ENCODE measurements at places on chromosomes 4 and X.

- no peak for DNase-seq
Measured at GRCh38 chr4:110596431-110596830, 26.4 kb downstream of the PITX2 start.

DNA sequence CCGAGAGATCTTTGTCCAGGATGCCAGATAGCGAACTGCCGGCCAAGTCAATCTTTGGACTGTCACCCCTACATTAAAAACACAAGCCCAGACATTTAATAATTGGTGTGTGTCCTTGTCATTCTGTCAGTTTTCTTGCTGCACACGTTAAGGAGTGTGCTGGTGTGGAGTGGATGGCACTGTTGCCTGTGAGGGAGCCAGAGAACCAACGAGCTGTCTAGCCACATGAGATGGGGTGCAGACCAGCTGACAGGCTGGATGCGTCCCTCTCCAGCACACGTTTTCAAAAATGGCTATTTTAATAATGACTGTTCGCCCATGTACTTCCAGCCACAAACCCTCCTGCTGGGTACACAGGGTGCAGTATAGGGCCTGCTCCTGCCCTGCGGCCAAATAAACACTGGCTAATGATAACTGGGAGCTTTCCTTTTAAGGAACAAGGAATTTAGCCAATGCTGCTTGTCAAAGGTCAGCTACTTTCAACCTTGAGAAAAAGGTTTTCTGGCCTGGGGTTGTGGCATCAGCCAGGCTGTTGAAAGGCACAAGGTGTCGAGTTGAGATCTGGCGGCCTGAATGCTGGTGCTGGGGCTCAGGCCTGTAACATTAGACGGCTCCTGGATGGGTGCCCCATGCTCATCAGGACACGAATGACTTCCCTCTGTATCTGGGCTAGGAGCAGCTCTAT, 54.0 kb upstream of the MAP3K15 start:
- DNase-seq, result no peak

GRCh38 chr4:187307131-187307530, 583.5 kb upstream of the FAT1 start:
- DNase-seq, result no peak

- DNase-seq, result no peak
Measured at GRCh38 chr4:121182296-121182695, 18.2 kb upstream of the TNIP3 start.

DNA sequence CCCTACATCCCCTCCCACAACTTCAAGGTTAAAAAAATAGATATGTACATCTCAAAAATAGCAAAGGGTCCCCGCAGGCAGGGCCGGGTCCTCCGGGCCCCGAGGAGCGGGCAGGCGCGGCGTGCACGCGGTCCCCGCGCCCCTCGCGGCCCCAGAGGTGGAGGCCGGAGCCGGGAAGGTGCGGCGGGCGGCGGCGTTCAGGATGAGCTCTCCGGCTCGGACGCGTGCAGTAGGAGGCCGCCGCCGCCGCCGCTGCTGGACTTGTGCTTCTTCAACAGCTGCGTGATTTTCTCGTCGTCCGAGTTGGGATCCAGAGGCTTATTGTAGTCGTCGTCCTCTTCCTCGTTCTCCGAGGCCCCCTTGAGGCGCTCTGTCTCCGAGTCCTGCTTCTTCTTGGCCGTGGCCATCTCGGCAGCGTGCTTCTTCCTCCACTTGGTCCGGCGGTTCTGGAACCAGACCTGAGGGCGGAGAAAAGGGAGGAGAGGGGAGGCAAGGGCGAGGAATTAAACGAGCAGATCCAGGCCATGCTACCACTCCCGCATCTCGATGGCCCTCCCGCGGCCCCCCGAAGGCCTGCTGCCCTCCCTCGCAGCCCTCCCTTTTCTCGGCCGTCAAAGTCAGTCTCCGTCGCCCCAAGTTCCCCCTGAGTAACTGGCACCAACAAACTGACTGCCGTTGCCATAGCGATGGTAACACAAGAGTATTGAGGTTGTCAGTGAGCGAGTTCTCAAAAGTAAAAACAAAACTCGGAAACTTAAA, 5.8 kb downstream of the NKX6-1 start:
- DNase-seq, result no peak

- no peak for DNase-seq
Measured at GRCh38 chrX:116009861-116010710, 160.5 kb upstream of the AGTR2 start.

DNA sequence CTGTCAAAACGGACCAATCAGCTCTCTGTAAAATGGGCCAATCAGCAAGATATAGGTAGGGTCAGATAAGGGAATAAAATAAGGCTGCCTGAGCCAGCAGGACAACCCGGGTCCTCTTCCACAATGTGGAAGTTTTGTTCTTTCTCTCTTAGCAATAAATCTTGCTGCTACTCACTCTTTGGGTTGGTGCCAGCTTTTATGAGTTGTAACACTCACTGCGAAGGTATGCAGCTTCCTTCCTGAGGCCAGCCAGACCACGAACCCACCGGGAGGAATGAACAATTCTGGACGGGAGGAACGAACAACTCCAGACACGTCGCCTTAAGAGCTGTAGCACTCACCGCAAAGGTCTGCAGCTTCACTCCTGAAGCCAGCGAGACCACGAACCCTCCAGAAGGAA, 287.8 kb downstream of the RAPGEF2 start:
- no peak for DNase-seq

DNA sequence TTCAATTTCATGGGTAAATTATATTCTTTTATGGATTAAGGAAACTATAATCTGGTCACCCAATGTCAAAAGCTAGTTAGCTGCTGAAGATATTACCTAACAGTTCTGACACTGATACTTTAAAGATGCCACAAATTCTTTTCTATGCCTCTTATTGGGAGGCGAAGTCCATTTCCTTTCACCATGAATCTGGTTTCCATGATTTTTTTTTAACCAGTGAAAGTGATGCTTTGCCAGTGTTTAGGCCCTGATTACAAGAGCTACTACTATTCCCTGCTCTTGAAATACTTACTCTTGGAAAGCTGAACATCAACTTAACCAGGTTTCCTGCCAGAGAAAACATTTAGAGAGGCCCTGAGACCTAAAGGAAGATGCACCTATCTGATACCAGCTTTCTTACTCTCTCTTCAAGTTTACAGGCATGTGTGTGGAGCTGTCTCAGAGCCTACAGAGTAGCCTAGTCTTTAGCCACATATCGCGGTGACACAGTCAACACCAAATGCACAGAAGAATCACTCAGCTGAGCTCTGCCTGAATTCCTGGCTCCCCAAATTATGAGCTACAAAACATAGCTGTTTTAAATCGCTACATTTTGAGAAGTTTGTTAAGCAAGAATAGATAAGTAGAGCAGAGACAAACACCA, 1280.8 kb downstream of the PCDH7 start:
- DNase-seq, result no peak
